ENCODE measurements at places on chromosomes 7 and 10.

DNA sequence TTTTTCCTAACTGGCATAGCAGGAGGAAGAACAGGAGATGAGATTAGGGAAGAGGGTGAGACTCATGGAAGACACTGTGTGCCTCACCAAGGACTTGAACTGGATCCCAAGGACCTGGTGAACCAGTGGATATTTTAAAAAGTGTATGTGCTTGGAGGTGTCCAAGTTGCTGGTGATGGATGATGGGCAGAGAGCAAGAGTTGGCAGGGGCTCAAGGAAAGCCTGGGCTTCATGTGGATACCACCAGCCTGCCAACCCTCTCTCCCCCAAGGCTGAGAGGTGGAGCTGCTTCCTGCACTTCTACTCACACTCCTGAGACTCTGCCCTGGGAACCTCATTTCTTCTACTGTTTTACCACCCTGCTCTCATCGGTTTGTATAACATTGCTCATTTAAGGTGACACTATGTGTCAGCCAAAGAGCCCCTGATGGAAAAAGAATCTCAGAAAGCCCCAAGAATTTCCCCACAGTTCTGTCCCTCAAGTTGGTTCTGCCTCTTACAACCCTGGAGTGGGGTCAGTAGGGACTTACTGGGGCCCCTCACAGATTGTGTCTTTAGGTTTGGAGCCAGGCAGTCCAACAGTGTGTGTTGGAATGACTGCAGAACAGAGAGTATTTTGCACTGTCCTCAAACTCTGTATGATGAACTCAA is 56.2 kb upstream of the PDCD4 start:
- no peak for DNase-seq

DNA sequence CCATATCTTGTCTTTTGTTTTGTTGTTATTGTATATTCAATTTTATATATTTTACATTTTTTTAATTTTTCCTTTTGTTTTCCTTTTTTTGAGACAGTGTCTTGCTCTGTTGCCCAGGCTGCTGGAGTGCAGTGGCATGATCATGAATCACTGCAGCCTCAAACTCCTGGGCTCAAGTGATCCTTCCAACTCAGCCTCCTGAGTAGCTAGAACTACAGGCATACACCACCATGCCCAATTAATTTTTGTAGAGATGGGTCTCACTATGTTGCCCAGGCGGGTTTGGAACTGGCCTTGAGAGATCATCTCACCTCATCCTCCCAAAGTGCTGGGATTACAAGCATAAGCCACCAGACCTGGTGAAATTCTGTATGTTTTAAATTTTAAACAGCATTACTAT is 25.4 kb upstream of the TNKS2 start:
- DNase-seq = no peak

DNA sequence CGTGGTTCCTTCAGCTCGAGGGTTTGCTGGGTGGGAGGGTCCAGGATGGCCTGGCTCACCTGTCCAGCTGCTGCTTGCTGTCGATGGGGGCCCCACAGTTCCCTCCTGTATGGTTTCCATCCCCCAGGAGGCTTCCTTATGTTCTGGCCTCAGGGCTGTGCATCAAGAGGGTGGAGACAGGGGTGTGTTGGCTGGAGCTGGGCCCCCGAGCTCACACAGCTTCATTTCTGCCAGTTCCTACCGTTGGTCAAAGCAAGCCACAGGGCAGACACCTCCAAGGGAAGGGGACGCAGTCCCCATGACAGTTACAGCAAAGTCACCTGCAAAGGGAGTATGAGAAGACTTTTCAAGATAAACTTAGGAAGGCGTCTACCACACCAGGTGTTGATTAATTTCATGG is 156.9 kb downstream of the EBF3 start:
- no peak for DNase-seq

- no peak for DNase-seq
Observed at GRCh38 chr10:130757271-130757670, 554.2 kb downstream of the TCERG1L start.

- DNase-seq = no peak
Observed at GRCh38 chr10:69574571-69574978, 1.4 kb upstream of the NEUROG3 start.

- DNase-seq = no peak
Observed at GRCh38 chr7:23298141-23298881, 828 bp upstream of the MALSU1 start.

GRCh38 chr10:124621637-124622036 is 122.5 kb downstream of the FAM53B start:
- no peak for DNase-seq

GRCh38 chr10:34033078-34033477 is 698.6 kb upstream of the NRP1 start:
- no peak for DNase-seq

GRCh38 chr10:46556515-46557318 is at the start of gene GPRIN2:
TSS of gene GPRIN2 (minus strand) at chr10:46556658. CDS start at chr10:46550736, 5,922 bp downstream.
- DNase-seq = no peak

DNA sequence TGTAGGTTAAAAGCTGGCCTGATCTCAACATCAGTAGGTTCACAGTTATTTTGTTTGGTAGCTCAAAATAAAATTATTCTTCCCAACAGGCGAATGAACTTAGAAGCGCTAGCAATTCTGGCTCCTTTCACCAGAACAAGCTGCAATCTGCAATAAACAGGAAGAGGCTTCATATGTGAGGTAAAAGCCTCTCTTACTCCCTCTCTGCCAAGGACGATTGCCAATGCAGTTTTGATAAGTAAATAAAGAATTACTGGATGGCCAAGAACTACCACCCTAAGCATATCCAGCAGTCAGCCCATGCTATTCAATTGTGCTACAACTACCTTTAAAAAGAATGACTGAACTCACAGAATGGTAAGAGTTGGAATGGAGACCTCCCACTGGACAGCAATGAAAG is 150.0 kb upstream of the LAMB4 start:
- DNase-seq = no peak

GRCh38 chr7:140564643-140565042 is 76.0 kb downstream of the DENND2A start:
- DNase-seq = no peak

GRCh38 chr10:43380610-43381222 is 9.3 kb downstream of the FXYD4 start:
- no peak for DNase-seq

- peak; percentile 66 for DNase-seq
Observed at GRCh38 chr10:73096041-73096448, 621 bp downstream of the P4HA1 start.

DNA sequence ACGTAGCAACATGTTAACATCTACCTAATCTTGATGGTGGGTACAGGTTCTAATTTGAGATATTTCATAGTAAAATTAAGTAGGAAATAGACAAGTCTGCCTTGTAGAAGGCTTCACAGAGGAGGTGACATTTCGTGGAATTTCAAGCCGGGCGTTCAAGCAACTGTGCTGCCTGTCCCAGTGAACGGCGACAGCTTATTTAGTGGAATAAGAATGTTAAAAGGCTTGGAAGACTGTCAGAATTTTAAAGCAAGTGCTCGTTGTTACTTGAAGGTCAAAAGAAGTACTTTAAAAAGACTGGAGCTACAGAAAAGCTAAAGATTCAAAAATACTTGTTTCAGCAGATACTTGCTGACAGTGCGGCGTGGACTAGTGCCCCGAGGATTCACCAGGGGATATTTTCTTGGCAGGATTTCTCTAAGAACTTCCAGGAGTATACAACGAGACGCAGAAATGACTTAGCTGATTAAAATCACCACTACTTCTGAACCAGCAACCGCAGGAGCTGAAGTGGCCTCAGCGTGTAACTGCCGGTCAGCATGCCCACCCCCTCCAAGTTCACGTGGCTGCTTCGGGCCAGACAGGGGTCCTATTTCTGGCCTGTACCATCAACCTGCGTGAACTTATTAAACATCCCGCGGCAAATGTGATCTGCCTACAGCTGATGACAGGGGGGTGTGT is 46.5 kb downstream of the CTBP2 start:
- DNase-seq = no peak

- no peak for DNase-seq
Observed at GRCh38 chr7:92665926-92666325, 75.7 kb upstream of the FAM133B start.

GRCh38 chr10:87550741-87551140 is 46.0 kb downstream of the MINPP1 start:
- no peak for DNase-seq

DNA sequence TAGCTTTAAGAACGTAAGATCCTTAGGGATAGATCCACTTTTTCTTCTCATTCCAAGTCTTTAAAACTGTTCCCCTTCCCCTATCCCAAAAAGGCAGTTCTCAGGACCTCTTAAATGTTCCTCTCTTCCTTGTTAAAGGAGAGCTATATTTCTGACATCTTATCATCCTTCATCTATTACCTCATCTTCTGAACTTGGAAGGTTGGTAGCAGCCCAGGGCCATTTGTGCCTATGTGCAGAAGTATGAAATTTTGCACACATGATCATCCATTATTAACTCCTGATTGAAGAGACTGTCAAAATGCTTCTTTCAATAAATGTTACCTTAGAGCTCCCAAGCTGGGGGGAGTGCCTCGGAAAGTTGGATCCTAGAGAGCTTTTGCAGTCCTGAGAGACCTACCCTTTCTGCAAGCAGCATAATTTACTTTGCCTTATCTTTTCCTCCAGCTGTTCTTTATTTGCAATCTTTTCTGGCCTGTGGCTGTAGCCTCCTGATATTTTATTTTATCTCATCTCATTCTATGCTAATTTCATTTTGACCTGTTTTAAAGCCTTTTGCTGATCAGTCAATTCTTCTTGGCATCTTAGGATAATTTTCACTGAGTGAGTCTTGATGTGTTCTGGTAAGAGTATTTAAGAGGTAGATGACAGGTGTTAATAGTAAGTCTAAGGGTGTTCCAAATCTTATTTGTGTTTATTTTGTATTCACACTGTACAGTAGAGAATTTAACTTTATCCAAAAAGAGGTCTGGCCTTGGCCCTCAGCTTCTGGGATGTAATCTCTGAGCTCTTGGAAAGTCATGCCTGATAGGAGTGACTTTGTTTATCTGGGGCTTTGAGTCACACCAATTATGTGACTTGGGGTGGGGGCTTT is 135.0 kb upstream of the PDLIM1 start:
- no peak for DNase-seq

- no peak for DNase-seq
Observed at GRCh38 chr10:6423413-6424170, 156.5 kb downstream of the PRKCQ start.

DNA sequence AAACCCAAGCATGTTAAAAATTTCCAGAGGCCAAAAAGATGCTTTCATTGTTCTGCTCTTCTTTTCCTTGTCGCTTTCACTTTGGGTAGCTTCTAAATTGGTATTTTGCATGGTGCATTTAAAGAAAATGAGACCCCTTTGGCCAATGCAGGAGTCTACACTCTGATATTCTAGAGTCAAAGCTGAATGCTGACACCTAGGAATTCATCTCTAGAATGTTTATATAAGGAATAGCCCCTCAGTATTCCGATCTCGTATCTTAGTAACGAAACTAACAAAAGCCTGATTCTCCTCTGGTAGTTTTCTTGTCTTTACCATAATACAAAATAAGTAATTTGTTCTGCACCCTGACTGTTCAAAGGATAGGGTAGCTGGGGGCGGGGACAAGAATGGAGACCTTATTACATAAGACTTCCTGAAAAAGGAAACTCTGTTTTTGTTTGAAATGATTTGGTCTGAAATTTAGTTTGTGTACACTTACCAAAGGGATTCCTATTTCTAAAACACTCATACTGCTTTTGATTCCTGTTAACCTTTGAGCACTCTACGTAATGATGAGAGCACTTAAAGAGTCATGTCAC is 17.1 kb downstream of the IKZF1 start:
- no peak for DNase-seq

DNA sequence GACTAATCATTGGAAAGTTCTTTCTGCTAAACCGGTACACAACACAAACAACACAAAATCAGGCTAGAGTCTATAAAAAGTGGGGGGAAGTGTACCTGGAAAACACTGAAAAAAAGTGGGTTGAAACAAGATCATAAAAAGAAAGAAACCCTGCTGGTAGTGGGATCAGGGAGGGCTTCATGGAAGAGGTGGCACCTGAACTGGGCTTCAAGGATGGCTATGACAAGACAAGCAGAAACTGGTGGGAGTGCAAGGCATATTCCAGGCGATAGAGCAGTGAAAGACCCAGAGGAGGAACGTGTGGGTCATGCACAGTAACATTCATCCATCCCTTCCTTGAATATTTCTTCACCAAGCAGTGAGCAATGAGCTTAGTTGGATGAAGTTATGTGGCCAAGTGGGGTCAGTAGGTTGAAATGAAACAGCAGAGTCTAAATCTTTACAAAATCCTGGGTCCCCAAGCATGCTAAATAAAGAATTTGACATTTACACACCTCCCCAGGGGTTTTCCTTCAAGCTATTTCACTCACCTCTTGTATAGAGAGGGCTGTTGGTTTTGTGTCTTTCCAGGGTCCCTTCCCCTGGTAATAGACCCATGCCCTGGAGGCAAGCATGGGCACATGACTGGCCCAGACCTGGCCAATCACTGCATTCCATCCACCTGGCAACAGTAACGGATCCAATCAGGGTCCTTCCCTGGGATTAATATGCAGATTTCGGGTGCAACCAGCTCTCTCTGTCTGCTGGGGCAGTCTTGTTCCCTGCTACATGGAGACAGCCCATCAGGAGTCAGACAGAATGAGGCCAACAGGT is 38.2 kb downstream of the SPOCK2 start:
- DNase-seq = no peak

DNA sequence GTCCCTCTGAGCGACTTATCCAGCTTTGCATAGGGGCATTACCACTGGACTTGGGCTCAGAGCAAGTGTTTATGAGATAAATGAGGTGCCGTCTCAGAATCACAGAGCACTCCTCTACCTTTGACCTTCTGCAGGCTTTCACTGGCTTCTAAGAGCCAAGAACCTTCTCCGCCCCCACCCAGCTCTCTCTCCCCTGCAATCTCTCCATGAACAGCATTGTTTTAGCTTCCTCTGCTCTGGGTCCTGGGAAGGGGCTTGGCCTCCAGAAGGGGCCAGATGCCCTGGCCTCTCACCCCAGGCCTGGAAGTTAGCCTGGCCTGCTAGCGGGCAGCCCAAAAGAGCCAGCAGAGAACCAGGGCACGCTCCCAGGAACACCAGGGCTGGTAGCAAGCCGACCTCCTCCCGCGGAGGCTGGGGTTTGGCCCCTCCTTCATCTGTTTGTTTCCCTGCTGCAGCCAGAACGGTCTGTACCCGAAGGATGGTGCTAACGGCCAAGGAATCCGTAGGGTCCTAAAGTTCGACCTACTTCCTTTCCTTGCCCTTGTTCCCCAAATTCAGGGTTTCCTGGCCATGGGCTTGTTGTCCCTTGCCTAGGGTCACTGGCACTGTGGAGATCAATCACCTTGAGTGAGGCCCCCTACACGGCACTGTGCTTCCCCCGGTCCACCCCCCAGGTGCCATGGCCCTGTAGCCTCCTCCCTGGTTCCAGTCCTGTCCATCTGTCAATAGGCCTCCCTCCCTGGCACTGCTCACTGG is 18.7 kb upstream of the DDIT4 start:
- no peak for DNase-seq

- no peak for DNase-seq
Observed at GRCh38 chr7:54278847-54279246, 263.3 kb upstream of the VSTM2A start.

- no peak for DNase-seq
Observed at GRCh38 chr7:96397936-96398598, 76.2 kb upstream of the SLC25A13 start.

Data from activated CD4-positive, CD25-positive, alpha-beta regulatory T cell treated with anti-CD3 and anti-CD28 coated beads, Interleukin-2, amount 50 U/mL, for 72 hours (primary cell).